Right lung (tissue), 10 donors: ENCODE measurements at places on chromosomes 7 and 10.

DNA sequence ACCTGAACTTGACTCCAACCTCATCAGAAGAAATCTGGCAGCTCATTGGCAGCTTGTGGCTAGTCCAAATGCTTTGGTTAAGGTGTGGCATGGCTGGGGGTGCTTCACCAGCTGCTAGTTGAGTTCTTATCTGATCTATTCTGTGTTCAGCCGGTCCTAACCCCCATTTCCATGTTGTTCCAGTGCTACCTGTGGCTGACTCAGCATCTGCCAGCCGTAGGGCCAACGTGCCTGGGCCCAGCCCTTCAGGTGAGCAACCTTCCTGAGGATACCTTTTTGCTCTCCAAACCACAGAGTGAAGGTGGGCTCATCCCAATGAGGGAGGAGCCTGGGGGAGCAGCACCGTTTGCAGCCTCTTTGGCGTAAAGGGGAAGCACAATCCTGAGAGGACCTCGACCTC, 46.8 kb upstream of the C10orf120 start:
- no peak for DNase-seq

DNA sequence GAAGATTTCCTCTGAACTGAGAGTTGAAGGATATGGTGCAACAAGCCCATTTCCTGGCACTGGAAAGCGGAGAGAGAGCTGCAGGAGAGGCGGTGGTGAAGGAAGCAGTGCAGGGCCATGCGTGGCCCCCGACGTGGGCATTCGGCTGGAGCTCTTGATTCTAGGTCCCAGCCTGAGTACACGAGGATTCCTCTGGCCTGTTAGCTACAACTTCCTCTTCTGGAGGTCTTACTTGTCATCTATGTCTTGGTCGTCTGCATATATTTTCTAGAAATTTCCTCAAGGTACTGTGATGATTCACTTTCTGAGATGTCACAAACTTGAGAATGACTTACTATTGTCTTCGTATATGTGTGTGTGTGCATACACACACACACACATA, 59.2 kb upstream of the JAZF1 start:
- DNase-seq, result no peak

DNA sequence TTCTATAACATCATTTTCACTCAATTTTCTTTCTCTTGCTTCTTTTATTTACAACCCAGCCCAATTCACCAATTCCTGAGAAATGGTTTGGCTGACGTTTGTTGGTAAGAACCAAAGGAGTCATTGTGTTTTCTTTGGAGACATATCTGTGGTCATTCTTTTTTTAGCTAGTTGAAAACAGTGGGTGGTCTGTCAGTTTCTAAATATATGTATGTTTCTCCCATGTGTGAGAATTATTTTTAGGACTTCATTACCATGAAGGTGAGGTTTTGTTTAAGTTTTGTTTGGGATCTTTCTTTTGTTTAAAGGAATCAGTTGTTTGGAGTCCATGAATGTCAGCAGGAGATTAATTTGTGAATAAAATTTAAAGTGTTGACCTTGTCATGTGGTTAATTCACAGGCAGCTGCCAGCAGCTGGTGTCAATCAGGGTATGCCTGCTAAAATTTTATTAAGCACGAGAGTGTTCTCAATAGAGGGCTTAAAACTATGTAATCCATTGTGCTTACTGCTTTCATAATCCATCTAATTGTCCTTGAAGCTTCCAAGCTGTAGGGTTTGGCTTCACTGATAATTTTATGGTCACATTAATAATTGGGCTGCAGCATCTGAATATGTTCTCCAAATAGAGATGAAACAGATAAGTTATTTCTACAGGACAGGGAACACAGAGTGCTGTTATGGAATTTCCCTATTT, 38.7 kb downstream of the INSYN2A start:
- DNase-seq, result no peak

GRCh38 chr7:11237742-11238141, 264.1 kb downstream of the PHF14 start:
- no peak for DNase-seq

- DNase-seq, result no peak
Measured at GRCh38 chr10:11586170-11586569, 25.3 kb downstream of the USP6NL start.

GRCh38 chr10:131896403-131896802, 4.4 kb upstream of the PPP2R2D start:
- DNase-seq, result no peak

GRCh38 chr10:504121-504611, 185.3 kb downstream of the DIP2C start:
- DNase-seq, result no peak

DNA sequence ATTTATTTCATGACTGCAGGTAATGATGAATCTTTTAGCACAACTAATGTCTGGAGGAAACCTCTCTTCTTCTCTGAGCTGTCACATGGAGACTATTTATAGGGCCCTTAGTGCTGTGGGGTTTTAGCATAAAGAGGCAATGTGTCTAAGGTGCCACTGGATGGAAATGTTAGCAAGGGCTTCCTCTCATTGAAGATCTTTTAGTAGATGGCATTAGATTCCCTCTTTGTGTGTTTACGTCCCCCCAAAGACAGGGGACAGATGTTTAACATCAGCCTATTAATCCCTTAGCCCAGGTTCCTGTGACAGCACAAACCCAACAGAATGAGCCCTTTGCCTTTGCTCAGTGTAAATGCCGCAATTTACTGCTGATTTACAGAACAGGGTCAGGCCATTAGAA, 208.6 kb downstream of the SKAP2 start:
- DNase-seq, result no peak

DNA sequence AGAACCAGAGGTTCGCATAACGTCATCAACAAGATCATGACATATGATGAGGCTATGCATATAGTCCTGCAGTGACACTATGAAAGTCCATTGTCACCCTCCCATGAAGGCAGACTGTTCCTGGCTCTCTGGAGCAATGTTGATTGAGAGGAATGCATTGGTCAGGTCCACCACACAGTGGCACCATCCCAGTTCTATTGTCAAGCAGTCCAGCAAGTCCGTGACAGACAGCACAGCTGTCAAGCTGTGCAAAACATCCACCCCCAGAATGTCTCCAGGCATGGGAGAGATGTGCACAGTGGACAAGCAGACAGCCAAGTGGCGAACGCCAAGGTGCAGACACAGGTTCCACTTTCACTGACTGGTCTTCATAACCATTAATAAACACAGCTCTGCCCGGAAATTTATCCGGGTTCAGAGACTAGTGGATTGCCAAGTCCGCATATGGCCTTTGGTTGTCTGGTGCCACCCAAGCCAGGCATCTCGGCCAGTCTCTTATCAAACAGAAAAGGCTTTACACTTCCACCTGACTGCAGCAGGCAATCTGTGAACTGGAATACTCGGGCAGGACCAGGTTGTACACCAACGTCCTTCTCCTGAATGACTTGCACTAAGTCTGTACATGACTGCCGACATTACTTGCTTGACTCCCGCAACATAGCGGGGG, 7.2 kb downstream of the RNF133 start:
- DNase-seq, result no peak

DNA sequence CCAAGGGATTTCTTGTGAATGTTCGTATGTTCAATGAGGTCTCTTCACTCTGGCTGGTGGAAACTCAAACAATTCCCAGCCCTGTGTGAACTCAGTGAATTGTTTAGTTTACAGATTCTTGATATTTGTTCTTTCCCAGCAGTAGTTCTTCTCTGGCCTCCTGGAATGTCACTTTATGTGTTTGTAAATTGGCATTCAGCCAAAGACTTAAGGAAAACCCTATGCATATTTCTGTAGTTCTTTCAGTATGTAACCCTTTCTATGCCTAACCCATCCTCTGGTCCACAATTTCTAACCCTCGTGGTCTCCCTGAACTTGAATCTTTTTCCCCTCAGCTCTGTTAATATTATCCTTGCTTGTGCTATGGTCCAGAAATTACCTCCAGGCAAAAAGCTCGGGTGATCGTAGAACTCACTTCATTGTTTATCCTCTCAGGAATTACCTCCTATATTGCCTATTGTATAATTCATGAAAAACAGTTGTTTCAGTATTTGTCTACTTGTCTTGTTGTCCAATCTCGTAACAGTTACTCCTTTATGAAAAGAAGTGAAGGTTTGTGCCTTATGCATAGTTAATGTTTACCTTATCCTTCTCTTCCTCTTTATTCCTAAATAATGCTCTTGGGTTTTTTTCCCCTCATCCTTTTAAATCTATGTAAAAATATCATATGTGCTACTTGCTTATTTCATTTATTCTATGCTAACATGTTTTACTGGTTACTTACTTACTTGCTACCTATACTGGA, 23.7 kb upstream of the AGR3 start:
- peak; percentile 38 for DNase-seq

DNA sequence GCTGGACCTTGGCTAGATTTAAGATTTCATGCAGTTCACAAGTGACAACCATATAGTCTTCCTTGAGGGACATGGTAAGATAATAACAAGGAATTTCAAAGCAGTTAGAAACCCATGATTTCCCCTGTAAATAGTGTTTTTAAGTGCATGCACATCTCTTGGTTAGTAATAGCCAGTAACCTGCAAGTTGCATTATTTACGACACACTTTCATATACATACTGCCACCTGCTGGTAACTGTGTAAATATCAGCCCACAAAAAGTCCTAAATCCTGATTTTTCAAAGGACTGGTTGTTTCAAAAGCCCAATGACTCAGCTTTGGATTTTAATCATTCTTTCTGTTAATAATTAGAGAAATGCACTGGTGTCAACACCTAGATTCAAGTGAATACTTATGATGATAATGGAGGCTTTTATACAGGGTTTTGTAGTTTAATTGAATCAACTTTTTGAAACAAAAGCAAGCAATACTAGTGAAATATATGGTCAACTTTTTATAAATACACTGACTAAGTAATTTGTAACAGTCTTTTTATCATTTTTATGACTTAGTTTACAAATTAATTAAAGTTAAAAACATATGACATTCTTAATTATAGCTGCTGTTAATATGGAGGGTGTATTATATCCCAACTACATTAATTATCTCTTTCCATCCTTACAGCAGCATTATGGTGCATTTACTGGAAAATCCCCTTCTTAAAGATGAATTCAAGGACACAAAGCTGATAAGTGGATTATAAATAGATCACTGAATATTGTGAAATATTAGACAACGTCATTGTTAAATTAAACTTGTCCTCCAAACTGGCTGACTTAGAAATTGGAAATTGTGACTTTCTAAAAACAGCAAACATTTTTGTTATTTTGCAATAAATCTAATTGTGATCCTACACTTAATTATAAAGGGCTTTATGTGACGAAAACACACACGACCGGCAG, 367.7 kb upstream of the SEMA3D start:
- DNase-seq, result peak; percentile 63

- peak; percentile 28 for DNase-seq
Measured at GRCh38 chr10:103069453-103070331, 123.4 kb downstream of the NT5C2 start.

DNA sequence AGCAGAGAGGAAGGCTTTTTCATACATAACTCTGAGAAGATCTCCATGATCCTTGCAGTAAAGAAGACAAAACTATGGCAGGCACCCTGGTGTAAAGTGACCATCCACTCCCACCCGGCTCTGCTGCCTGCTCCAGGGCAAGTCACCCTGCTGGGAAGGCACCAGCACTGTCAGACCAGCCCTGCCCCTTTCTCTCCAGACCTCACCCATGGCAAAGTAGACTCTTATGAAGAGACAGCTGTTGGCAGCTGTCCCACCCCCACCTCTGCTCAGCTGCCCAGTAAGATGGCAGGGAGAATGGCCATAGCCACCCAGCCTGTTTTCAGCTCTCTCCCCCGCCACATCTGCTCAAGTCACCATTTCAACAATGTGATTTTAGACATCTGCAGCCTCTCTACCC, 8.6 kb upstream of the ZMIZ2 start:
- DNase-seq, result no peak

DNA sequence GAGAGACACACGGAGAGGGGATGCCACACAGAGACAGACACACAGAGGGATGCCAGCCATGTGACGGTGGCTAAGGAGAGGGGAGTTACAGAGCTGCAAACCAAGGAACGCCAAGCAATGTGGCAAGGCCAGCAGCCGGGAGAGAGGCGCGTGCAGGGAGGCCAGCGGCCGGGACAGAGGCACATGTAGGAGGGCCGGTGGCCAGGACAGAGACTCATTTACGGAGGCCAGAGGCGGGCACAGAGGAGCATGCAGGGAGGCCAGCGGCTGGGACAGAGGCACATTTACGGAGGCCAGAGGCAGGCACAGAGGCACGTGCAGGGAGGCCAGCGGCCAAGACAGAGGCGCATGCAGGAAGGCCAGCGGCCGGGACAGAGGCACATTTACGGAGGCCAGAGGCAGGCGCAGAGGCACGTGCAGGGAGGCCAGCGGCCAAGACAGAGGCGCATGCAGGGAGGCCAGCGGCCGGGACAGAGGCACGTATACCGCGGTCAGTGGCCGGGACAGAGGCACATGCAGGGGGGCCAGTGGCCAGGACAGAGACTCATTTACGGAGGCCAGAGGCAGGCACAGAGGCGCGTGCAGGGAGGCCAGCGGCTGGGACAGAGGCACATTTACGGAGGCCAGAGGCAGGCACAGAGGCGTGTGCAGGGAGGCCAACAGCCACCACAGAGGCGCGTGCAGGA, 40.4 kb downstream of the INSIG1 start:
- DNase-seq, result no peak

DNA sequence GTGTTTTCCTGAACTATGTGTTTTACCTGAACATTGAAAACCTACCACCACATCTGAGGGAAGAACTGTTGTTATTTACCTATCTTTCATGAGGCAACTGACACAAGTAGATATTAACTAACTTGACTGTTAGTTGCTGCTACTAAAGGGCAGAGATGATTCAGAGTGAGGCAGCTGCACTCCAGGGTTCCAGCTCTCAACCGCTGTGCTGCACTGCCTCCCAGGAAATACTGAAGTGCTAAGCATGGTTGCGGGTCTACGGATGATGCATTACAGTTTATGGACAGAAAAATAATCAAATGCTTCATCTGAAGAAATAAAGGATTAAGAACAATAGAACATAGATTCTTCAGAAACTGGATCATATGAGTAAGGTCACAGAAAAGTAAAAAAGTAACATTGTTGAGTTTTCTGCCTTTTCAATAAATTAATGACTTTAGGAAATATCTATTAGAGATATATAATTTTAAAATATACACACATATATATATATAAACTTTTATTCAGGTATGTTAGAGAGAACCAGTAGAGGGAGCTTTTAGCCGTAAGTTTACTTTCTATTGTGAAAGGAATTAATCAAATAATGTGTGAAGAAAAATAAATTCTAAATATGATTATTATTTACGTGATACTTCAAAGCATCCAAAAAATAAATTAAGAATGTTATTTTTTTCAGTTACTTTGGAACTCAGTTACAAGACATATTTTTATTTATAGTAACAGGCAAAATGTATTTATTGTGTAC, 620.0 kb downstream of the CNTNAP2 start:
- no peak for DNase-seq

- DNase-seq, result no peak
Measured at GRCh38 chr10:122559228-122559627, 1.3 kb upstream of the DMBT1 start.

GRCh38 chr7:26372704-26373103, 81.0 kb downstream of the SNX10 start:
- no peak for DNase-seq
